ENCODE measurements at places on chromosomes 5 and 9. TPM values are rescaled to one million over a fixed set of nuclear protein-coding genes. Genes with fewer than 3 reads are reported as not detected.

Gene PCSK1
- total RNA-seq: not detected

Gene UIMC1
- 35.2 TPM for total RNA-seq

DNA sequence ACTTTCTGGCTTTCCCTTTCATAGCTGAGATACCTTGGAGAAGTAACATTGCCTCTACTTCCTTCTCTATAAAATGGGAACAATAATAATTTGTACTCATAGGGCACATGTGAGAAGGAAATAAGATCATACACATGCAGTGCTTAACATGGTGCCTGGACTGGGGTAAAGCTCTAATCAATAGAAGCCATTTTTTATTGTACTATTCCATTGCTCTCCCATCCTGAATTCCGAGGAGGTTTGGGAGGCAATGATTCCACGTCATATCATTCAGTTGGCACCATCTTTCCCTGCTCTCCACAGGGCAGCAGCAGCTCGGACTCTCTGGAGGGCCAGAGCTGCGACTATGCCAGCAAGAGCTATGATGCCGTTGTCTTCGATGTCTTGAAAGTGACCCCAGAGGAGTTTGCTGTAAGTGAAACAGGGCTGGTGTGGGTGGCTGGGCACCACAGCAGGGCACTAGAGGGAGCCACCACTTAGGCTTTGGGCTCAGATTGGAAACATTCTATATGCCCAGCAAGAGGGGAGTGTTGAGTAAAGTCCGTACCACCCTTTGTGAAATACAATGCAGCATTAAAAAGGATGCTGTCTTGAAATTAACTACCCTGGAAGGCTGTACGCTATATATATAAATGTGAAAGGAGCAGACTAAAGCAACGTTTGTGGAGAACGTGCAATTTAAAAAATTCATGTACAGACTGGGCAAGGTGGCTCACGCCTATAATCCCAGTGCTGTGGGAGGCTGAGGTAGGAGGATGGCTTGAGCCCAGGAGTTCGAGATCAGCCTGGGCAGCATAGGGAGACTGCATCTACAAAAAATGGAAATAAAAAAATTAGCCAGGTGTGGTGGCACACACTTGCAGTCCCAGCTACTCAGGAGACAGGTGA is 51.2 kb downstream of the RALGPS1 start:
- DNase-seq: no peak

Gene RNF208
- total RNA-seq: 0.18 TPM

DNA sequence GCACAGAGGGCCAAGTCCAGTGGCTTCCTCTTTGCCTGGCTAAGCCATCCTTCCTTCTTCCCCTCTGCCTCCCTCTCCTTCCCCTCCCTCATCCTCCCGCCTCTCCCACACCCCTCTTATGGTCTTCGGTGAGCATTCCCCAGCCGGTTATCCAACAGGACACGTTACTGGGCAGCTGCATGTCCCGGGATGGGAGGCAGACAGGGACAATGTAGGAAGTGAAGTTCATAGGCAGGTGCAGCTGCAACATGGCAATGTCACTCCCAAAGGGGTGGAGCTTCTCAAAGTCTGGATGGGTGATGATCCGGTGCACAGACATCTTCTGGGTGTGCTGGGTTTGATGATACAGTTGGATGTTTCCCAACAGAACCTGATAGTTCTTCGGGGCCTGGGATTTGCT is 71.4 kb upstream of the SPTLC1 start:
- no peak for DNase-seq

- DNase-seq: no peak
Measured at GRCh38 chr5:116554764-116555163, 19.9 kb downstream of the SEMA6A start.

DNA sequence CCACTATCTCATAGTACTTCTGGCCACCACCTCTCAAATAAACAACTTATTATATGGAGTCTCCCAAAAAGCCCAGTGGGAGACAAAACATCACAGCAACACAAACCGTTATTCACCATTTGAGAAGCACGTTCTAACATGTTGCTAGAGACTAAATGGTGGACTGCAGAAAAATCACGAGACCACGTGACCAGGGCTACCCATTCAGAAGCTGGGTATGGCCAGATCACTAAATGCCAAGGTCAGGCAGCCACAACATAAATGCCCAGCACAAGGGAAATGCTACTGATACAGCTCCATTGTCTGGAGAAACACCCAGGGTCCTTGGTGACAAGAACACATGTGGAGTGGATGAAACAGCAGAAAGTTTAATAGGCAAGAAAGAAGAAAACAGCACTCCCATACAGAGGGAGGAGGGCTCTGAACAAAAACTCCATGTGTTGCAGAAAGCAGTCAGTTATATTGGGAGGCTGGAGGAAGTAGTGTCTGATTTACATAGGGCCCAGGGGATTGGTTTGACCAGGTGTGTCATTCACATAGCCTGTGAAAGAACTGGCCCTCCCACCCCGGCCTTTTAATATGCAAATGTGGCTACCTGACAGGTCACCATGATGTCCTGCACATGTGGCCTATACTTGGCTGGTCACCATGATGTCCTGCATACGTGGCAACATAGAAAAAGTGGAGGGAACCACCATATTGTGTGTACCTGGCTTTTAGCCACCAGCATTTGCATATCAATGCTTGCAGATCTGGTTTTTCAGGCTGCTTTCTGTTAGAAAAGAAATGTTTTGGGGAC is 97.2 kb downstream of the TRIM36 start:
- DNase-seq: no peak

Gene DAB2IP
- 26.6 TPM for total RNA-seq

DNA sequence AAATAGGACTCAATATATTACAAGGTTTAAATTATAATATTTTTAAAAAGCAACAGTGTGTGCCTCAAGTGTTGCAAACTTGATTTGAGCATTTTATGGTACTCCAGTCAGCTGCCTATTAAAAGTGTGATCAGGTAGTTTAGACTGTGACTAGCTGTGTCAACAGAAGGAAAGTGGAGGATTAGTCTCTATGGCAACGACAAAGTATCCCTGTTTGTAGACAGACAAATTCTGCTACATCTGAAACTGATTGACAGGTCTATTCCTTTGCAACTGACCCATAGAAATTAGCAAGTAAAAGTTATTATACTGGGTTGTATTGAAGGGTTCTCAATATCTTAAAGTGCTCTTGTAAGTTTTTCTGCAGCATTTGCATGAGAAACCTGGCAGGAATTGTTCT is 249.8 kb upstream of the ARRDC3 start:
- DNase-seq: no peak

GRCh38 chr9:115198001-115198400 is 80.0 kb upstream of the TNC start:
- DNase-seq: peak; percentile 66

DNA sequence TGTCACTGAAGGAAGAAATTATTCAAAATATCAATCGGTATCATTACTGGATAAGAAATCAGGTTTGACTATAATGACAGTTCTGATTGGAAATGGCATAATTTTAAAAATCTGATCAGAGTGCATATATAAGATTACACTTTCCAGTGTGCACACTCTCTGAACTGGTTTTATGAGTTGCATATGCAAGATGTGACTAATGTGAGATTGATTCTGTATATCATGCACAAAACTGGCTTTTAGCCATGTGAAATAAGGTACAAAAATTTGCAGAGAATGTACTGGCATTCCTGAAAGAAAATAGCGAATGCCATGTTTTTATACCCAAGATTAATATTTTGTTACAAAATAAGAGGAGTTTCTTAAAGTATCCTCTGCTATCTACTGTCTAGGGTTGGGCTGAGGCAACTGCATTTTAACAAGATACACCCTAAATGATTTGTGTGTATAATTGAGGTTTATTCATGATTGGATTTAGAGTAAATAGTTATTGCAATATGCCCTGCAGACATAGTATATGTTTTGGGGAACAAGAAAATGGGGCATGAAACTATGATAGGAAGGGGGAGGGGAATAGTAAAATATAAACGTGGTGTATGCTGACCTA is 70.7 kb downstream of the LNPEP start:
- no peak for DNase-seq

DNA sequence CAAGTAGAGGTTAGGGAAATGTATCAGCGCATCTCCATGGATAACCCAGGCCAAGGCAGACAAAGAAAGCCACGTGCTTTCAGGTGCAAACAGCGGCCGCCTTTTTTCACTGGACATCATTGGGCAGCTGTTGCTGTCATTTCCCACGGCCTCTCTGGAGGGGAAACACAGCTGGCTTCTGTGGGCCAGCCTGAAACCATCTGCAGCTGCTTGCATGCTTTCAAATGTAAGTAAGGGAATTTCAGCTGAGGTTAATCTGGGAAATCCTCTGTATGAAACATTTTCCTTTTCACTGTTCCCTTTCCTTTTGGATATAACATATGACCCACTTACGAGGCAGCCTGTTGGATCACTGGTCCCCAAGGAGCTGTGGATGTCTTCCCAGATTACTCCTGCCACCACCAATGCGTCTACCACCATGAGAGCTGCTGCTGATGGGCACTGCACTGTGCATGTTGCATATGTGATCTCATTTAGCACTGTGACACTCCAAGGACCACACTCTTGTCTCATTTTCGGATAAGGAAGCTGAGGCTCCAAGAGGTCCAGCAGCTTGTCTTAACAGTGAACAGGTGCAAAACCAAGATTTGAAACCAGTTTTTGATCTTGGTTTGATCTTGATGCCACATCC is 106.3 kb downstream of the C9orf152 start:
- DNase-seq: no peak

Gene DBH
- total RNA-seq: not detected

- DNase-seq: no peak
Measured at GRCh38 chr9:77916410-77916819, 115.2 kb downstream of the GNAQ start.

Gene C9orf50
- total RNA-seq: not detected

GRCh38 chr5:81097713-81098112 is 135.4 kb upstream of the CKMT2 start:
- DNase-seq: no peak

GRCh38 chr9:19913151-19913550 is 124.3 kb upstream of the SLC24A2 start:
- peak; percentile 86 for DNase-seq

Gene BAAT
- 0.04 TPM for total RNA-seq

DNA sequence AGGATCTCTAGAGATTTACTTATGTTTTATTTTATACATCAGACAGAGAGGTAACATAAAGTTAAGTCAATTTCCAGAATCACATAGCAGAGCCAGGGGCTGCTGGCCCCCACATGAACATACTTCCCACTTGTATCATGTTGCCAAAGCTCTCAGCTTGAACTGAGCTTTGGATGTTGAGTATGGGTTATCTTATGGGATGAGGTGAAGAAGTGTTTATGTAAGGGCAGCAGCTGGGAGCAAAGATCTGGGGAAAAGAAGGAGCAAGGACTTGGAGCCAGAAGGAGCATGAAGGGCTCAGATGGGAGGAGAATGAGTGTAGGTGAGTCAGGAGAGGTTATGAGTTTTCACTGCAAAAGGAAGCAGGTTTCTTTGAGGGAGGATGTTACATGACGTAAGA is 72.0 kb downstream of the MROH2B start:
- DNase-seq: no peak

GRCh38 chr9:133044661-133045060 is 13.9 kb downstream of the GTF3C5 start:
- no peak for DNase-seq

Gene SPATA31A3
- not detected for total RNA-seq

Gene CLINT1
- total RNA-seq: 71.6 TPM

GRCh38 chr9:109558718-109559151 is 60.6 kb upstream of the PTPN3 start:
- no peak for DNase-seq

- no peak for DNase-seq
Measured at GRCh38 chr5:73587923-73588322, 22.4 kb downstream of the UTP15 start.

Gene GGTA1
- not detected for total RNA-seq

Gene FOXE1
- total RNA-seq: 0.32 TPM

- DNase-seq: no peak
Measured at GRCh38 chr5:7420510-7421280, 24.8 kb downstream of the ADCY2 start.

GRCh38 chr5:179588166-179588565 is 35.3 kb downstream of the HNRNPH1 start:
- DNase-seq: no peak

Gene TBC1D2
- total RNA-seq: 85.0 TPM

- no peak for DNase-seq
Measured at GRCh38 chr9:78383130-78383529, 86.2 kb downstream of the PSAT1 start.

- DNase-seq: no peak
Measured at GRCh38 chr5:136198453-136198852, 5.5 kb upstream of the SMIM32 start.

Gene DOK3
- total RNA-seq: 2.2 TPM

Gene SPARC
- 490 TPM for total RNA-seq

DNA sequence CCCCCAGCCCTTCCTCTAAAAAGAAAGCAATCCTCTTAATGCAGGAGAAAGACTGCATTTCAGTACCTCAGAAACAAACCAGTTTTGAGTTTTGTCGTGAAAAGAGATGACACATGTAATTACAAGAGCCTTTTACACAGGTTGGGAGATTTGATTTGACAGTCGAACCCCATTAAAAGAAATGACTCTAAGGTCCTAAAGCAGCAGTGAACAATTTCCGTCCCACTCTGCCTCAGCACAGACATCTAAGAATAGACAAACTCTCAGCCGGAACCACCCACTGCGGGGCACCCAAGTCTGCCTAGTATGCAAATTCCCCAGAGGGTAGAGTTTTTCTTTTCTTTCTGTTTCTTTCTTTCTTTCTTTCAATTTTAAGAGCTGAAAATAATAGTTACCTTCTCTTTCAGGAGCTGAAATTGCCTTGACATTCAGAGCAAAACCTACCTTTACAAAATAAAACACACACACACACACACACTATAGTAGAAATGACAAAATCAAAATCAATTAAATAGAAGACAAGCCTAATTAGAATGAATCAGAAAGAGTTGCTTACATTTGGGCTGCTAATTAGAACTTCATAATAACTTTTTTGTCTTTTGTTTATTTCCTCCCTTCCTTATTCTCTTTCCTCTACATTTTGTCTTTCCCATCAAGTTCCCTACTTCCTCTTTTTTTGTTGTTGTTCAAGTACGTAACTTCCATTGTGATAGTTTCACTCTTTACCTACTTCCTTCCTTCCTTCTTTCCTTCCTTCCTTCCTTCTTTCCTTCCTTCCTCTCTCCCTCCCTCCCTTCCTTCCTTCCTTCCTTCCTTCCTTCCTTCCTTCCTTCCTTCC is 65.1 kb downstream of the BASP1 start:
- DNase-seq: no peak

Gene HSD17B3
- not detected for total RNA-seq

DNA sequence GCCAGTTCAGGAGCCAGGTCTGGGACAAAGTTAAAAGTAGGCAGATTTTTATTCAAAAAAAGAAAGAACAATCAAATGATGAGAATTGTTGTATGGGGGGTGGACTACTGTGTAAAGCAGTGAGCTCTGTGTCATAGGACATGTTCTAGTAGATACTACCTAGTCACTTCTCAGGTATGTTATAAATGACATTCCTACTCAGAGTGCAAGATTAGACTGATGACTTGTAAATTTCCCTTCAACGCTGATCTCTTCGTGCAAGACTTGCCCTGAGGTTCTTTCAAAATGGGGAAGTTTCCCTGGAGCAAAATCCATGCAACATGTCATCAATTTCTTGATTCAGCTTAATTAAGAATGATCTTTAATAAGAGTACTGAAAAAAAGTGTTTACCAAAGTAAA is 175.1 kb downstream of the RORB start:
- DNase-seq: peak; percentile 42

GRCh38 chr5:133924221-133924920 is 44.1 kb downstream of the C5orf15 start:
- no peak for DNase-seq

Gene CYLC2
- total RNA-seq: not detected

Data from foreskin keratinocyte (primary cell).